Right ventricle myocardium inferior (tissue), 1 donor: ENCODE measurements at places on chromosomes 5 and 9. TPM values are rescaled to one million over a fixed set of nuclear protein-coding genes. Genes with fewer than 3 reads are reported as not detected.

DNA sequence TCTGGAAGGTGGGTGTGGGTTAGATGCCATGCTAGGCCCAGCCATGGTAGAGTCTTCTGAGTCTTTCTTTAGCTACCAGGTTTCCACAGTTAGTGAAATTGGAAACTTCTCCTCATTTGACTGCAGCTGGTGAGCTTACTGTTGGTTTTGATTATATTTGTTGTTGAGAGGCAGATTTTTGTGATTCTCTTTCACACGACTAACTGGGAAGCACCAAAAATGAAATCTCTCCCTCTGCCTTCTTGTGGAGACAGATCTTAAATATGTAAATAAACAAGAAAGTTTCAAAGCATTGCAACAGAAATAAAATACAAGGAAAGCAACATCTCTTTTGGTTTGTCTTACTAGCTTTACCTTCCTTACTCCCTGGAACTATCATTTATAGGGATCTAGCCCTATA, 122.2 kb downstream of the CEMIP2 start:
- DNase-seq = no peak

- DNase-seq = no peak
These were observed 294.3 kb downstream of the FBXL7 start for GRCh38 chr5:15794052-15794985.

DNA sequence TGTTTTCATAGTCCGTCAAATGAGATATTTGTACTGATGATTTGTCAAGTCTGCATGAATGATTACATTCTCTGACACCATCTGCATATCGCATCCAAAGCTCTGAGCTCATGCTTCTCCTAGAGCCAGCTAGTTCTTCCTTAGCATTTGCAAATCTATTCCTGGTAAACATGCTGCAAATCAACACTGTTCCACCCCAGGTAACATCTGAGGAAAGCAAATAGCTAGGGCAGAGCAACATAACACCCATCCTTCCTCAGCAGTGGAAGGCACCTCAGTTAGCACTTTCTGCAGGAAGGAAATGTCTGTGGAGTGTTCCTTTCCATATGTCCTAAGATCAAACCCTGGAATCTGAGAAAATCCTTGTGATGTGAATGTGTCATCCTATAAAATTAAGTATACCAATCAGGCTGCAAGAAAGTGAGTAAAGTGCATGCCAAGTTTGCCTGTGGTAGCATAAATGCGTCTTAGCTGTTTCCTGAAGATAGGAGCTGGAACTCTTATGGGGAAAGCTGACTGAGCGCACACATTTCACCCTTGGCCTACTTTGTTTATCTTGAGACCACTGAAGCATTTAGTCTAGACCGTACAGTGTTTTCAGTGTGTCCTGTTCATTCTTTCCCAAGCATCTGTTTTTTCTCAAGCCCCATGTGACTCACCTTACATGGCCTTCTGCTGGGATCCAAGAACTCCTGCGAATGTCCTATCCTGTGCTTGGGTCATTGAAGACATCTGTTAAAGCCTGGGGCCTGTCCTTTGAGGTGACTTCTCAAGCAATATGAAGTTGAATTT, 50.9 kb upstream of the STARD4 start:
- DNase-seq = no peak

DNA sequence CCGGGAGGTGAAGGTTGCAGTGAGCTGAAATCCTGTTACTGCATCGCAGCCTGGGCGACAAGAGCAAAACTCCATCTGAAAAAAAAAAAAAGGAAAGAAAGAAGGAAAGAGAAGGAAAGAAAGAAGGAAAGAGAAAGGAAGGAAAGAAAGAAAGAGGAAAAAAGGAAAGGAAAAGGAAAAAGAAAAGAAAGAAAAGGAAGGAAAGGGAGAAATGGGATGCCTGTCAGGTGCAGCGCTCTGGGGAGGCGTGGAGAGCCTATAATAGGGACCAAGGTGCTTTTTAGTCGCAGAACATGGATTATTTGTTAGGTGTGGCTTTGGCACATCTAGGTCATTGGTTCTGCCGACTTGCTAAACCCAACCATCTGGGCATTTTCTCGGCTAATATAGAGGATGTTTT, 17.9 kb downstream of the EXOSC2 start:
- DNase-seq = no peak

GRCh38 chr5:94375801-94376200, 242.6 kb downstream of the KIAA0825 start:
- no peak for DNase-seq

GRCh38 chr9:134321531-134321930, 4.7 kb upstream of the RXRA start:
- DNase-seq = peak; percentile 21

TMEM252 gene
- not detected for total RNA-seq

SLC34A3 gene
- total RNA-seq = not detected

GFI1B gene
- 0.43 TPM for total RNA-seq

DNA sequence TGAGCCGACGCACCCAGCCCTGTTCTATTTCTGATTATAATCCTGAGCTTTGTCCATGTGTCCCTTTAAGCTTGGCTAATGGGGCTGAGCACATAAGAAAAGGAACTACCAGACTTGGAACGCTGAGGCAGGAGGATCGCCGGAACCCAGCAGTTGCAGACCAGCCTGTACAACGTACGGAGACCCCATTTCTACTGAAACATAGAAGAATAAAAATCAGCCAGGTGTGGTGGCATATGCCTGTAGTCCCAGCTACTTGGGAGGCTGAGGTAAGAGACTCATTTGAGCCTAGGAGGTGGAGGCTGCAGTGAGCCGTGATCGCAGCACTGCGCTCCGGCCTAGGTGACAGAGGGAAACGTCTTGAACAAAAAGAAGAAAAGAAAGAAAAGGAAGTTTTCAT, 22.3 kb downstream of the TRIM7 start:
- DNase-seq = no peak

DNA sequence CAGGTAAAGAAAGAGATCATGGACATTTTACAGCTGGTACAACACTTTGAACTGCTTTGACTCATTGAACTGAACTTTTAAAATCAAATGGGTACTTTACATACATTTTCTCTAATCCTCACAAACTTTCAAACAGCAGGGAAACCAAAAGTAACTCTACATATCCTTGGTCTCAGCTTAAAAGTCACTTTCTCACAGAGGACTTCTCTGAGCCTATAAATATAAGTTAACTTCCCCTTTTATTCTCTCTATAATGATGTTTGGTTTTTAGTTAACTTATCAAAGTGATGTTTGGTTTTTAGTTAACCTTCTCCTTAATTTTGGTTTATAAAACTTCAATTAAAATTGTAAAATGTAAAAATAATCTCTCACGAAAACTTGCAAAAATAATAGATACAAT, 209.8 kb downstream of the MCTP1 start:
- DNase-seq = no peak

GRCh38 chr9:21030389-21031035, 928 bp downstream of the HACD4 start:
- DNase-seq = no peak

GRCh38 chr9:38352530-38353328, 39.8 kb upstream of the ALDH1B1 start:
- DNase-seq = peak; percentile 56

DNA sequence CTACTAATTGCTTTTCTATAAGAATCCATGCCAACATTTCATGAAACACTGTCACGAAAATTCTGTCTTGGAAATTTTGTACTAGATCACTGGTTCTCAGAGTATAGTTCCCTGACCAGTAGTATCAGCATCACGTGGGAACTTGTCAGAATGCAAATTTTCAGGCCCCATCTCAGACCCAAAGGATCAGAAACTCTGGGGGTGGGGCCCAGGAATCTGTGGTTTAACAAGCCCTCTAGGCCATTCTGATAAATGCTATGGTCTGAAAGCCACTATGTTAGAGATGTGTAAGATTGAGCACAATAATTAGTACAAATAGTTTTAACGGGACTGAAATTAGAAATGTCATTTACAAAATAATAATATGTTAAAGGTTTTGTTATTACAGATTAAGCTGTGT, 615.7 kb upstream of the ARRDC3 start:
- DNase-seq = no peak

GRCh38 chr9:81305561-81306182, 383.7 kb downstream of the TLE1 start:
- no peak for DNase-seq

DNA sequence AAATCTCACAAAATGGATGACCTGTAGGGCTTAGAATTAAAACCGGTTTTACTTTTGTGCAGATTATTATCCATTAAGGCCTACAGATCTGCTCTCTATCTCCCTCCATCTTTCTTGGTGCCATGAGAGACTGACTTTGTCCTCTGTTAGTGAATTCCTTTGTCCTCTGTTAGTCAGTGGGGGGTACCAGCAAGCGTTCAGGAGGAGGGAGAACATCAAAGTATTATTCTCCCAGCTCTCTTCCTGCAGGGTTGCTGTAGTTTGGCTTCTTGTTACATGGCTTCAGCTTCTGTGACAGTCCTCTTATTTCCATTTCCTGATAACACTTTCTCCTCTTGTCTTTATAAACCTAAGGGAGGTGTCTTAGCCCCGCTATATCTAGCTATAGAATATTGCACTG, 850.5 kb upstream of the SEMA6A start:
- no peak for DNase-seq
